Activated gamma-delta T cell treated with anti-CD3 and anti-CD28 coated beads, Interleukin-2, amount 50 U/mL, for 16 hours (primary cell): ENCODE measurements at places on chromosomes 6 and 20.
A peak's percentile ranks its signal among the peaks of the same experiment; 100 is the strongest.

DNA sequence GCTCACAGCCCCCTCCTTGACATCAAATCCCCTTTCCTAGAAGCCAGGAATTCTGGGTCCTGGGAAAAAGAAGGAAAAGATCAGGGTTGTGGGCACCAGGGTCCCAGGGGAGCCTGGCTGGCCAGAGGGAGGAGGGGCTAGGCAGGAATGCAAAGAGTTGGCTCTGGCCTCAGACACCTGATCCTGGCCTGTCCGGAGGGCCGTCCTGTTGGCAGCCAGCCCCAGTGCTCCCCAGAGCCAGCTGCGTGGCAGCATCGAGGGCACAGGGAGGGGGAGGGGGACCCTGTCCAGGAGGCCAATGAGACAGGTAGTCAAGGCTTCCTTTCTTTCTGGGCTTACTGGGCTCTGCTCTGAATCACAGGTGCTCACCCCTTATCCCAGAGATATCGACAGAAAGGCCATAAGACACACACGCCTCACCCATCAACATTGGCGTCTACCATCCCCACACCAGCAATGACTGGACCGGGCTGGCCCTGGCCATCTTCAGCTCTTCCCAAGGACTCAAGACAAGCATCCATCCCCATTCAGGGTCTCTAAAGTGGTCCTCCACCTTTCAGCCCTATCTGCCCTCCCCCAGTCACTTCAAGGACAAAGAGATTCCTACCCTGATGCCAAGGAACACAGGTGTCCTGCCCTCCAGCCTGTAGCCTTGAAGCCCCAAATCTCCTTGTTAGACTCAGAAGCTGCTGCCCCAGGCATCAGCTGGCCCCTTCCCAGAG is 723 bp downstream of the COL11A2 start:
- no peak for DNase-seq

- no peak for DNase-seq
Measured at GRCh38 chr20:61531553-61532345, 279.7 kb downstream of the CDH4 start.

GRCh38 chr6:44246663-44247337 is at the start of gene HSP90AB1:
Gene HSP90AB1, plus strand, starts transcription at chr6:44247101. Its CDS starts 1,529 bp downstream, at chr6:44248630.
- DNase-seq, result peak; percentile 95

- DNase-seq, result no peak
Measured at GRCh38 chr20:4502756-4503155, 219.0 kb upstream of the PRND start.

DNA sequence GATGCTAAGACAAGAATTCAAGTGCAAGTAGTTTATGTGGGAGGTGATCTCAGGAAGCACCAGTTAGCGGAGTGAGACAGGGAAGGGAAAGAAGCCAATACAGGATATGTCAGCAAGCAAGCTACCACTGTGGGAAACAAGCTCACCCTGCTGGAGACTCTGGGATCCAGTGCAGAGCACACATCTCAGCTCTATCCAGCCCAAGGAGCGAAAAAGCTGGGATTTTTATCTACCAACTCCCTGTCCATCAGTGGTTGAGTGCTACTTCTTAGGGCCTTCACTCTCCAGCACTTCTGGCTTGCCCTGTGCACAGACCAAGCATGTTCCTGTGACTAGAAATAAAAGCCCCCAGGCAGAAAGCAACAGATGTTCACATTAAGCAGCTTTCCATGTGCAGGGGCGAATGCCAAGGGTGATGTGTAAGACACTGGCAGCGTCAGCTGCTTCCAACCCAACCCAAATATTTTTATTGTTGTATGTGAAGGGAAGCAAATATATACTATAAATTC is 10.8 kb upstream of the RNF24 start:
- DNase-seq, result no peak

GRCh38 chr20:50040432-50041245 is 57.9 kb downstream of the SNAI1 start:
- DNase-seq, result no peak

DNA sequence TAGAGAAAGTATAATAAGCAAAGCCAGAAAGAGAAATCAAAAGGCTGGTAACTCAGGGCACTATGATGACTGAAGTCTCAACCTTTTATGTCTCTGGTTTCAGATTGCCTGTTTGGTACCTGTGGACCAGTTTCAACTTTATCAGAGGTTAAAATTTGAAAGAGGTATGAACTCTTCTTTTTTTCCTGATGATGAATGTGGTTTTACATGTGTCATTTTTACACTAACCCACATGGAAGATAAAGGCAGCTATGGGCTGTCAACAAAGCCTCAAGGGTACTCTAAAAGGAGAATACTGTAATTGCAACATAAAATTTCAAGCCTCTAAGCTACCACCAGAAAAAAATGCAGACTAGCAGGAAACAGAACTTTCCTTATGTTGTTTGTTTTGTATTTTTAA is 52.4 kb downstream of the RNF144B start:
- no peak for DNase-seq

DNA sequence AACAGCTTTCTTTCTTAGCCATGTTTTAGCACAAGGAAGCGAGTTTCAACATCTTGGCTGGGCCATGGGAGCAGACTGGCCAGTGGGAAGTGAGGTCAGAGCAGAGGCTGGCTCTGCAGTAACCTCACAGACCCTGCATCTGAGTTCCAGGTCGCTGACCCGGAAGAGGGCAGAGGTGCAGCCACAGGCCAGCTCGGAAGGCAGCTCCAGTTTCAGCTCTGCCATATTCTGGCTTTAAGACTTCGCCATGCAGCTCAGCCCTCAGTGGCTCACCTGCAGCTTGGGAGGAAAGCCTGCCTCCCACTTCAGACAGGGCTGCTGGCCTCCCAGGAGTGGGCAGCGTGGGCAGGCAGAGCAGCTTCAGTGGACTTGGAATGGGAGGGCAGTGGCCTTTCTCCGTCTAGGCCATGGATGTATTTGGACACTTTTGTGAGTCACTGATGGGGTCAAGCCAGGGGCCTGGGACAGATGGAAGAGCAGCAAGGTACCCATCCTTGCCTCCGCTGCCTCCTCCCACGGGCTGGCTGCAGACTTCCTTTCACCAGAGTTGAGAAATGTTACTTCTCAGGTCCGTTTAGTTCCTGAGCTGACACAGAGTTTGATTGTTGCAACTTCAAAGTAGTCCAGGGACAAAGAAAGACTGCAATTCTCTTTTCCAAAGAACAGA is 18.5 kb downstream of the CST8 start:
- no peak for DNase-seq

GRCh38 chr6:105646391-105646867 is 243.5 kb upstream of the PREP start:
- peak; percentile 5 for DNase-seq

DNA sequence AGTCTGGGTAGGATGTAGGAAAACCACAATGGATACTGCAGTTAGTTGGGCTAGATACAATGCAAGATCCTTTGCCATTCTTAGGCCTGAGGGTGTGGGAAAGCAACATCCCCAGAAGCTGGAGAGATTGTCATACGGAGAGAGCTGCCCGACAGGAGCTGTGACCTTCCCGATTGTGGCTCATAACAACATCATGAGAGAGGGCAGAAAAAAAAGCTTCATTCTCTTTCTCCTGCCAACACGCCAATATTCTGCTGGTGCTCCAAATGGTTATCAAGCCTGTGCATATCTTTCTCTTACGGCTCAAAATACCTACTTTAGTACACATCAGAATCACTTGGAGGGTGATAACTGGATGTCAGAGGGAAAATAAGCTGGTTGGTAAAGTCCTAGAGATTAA is 81.1 kb downstream of the IBTK start:
- DNase-seq, result no peak

DNA sequence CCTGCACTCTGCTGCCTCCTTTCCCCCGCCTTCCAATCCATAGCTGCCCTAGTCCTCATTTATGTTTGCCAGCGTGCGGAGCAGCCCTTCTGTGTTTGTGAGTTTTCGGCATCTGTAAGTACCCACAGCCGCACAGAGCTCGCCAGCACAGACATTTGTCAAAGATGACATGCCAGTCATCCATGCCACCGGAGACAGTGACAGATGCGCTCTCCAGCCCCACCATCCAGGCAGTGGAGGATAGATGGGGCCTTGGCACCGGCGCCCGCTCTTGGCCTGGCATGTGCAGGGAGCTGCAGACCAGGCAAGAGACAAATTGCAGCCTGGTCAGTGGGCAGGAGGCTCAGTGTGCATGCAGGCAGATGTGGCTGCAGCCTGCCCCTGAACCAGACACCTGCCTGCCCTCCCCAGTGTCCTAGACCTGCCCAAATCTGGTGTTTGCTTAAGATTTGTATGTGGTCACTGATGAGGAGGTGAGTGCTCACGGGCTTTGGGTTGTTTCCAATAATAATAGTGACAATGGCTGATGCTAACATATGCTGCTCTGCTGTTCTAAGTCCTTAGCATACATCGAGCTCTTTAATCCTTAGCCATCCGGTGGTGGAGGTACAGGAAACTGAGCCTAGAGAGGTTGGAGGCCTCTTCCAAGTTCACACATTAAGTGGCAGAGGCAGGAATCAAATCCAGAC is 78.1 kb downstream of the UNC5CL start:
- DNase-seq, result no peak

GRCh38 chr6:110537208-110538123 is 61.1 kb upstream of the SLC22A16 start:
- DNase-seq, result no peak
